Upper lobe of left lung (tissue), 6 donors: ENCODE measurements at places on chromosomes 16 and 17. TPM values are rescaled to one million over a fixed set of nuclear protein-coding genes. Genes with fewer than 3 reads are reported as not detected.
A peak's percentile ranks its signal among the peaks of the same experiment; 100 is the strongest.

DNA sequence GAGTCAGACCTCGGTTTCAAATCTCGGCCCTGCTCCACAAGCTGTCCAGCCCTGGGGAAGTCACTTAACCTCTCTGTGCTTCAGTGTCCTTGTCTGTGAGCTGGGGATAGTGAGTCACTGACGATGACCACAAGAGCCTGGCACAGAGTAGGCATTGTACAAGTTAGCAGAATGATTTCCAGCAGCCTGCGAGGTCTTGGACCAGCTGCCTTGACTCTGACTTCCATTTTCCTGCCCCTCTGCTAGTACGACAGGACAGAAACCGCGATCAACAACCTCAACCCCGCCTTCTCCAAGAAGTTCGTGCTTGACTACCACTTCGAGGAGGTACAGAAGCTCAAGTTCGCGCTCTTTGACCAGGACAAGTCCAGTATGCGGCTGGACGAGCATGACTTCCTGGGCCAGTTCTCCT lies 20.7 kb downstream of the CPNE2 start:
- peaks cover 29% of the 10 kb centered on the region for H3K4me1 ChIP-seq
- DNase-seq, result no peak
- no peak overlapping the region for H3K4me3 ChIP-seq
- peak overlapping the region; percentile 10 for H3K27ac ChIP-seq
- H3K36me3 ChIP-seq, result peaks cover 42% of the 10 kb centered on the region

- H3K4me3 ChIP-seq, result no peak overlapping the region
- peaks cover 31% of the 10 kb centered on the region for H3K4me1 ChIP-seq
- DNase-seq, result no peak
- H3K27me3 ChIP-seq, result no peaks in the 10 kb centered on the region
- peak overlapping the region; percentile 35 for H3K27ac ChIP-seq
These were observed 13.6 kb downstream of the TAC4 start for GRCh38 chr17:49834118-49834743.

GRCh38 chr17:70523426-70523825 lies 354.1 kb downstream of the KCNJ2 start:
- no peaks in the 10 kb centered on the region for H3K4me1 ChIP-seq
- no peak overlapping the region for H3K4me3 ChIP-seq

DNA sequence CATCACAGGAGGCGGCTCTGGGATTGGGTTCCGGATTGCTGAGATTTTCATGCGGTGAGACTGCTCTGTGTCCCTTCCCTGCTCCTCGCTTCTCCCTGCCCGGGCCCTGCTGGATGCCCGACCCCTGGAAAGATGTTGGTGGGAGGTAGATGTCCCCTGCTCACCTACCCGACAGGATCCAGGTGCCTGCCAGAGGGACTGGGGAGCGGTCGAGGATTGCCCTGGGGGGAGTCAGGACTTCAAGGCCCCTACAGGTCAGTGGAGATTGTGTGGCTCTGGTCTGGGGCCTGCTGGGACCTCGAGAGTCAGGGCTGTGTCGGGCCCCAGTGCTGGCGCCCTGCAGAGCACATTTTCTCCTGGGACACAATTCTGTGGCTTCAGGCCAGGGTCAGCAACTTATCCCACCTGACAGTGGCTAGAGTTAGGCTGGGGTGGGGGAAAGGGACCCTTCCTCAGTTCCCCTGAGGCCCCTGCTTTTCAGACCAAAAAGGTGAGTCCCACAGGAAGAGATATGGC lies 3.3 kb downstream of the DECR2 start:
- peaks cover 9% of the 10 kb centered on the region for H3K4me1 ChIP-seq
- H3K27ac ChIP-seq, result no peak overlapping the region
- no peak overlapping the region for H3K4me3 ChIP-seq
- H3K36me3 ChIP-seq, result peaks cover 3% of the 10 kb centered on the region
- no peaks in the 10 kb centered on the region for H3K27me3 ChIP-seq

DNA sequence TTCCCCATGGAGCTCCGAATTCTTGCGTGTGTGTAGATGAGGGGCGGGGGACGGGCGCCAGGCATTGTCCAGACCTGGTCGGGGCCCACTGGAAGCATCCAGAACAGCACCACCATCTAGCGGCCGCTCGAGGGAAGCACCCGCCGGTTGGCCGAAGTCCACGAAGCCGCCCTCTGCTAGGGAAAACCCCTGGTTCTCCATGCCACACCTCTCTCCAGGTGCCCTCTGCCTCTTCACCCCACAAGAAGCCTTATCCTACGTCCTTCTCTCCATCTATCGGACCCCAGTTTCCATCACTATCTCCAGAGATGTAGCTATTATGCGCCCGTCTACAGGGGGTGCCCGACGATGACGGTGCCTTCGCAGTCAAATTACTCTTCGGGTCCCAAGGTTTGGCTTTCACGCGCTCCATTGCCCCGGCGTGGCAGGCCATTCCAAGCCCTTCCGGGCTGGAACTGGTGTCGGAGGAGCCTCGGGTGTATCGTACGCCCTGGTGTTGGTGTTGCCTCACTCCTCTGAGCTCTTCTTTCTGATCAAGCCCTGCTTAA lies 617 bp upstream of the SENP3 start:
- peak; percentile 95 for DNase-seq
- H3K27me3 ChIP-seq, result no peaks in the 10 kb centered on the region
- H3K27ac ChIP-seq, result peak overlapping the region; percentile 97

GRCh38 chr16:25443994-25444393 lies 186.3 kb upstream of the ZKSCAN2 start:
- H3K36me3 ChIP-seq, result no peaks in the 10 kb centered on the region
- H3K4me1 ChIP-seq, result no peaks in the 10 kb centered on the region
- H3K27me3 ChIP-seq, result no peaks in the 10 kb centered on the region
- no peak for DNase-seq
- no peak overlapping the region for H3K27ac ChIP-seq
- H3K4me3 ChIP-seq, result no peak overlapping the region

- H3K4me1 ChIP-seq, result no peaks in the 10 kb centered on the region
- H3K27me3 ChIP-seq, result no peaks in the 10 kb centered on the region
- H3K4me3 ChIP-seq, result no peak overlapping the region
- H3K27ac ChIP-seq, result no peak overlapping the region
- no peaks in the 10 kb centered on the region for H3K36me3 ChIP-seq
These were observed 73.7 kb upstream of the NOL11 start for GRCh38 chr17:67644061-67644460.

DNA sequence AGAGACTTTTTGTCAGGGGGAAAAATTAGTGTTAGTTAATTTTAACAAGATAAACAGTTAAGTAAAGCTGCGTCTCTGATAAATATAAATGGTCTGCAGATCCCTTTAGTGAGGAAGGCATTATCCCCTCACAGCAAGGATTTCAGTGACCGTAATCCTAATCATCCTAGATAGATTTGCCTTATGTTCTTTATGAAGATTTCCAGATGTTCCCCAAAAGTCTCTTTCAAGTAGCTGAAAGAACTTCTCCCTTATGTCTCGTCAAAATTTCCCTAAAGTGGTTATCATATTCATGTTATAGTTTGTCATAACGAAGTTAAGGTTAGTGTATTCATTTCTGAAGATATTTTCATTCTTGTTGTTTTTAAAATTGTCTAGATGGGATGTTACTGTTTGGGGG lies 5.6 kb downstream of the MOSMO start:
- no peak for DNase-seq
- no peak overlapping the region for H3K4me3 ChIP-seq
- no peaks in the 10 kb centered on the region for H3K36me3 ChIP-seq
- H3K4me1 ChIP-seq, result peaks cover 33% of the 10 kb centered on the region
- no peak overlapping the region for H3K27ac ChIP-seq
- H3K27me3 ChIP-seq, result no peaks in the 10 kb centered on the region

The GLIS2 gene
- total RNA-seq, result 31.1 TPM

The HBA1 gene
- 286 TPM for total RNA-seq
